NB4 (cell line): ENCODE measurements at places on chromosomes 7 and 10.

DNA sequence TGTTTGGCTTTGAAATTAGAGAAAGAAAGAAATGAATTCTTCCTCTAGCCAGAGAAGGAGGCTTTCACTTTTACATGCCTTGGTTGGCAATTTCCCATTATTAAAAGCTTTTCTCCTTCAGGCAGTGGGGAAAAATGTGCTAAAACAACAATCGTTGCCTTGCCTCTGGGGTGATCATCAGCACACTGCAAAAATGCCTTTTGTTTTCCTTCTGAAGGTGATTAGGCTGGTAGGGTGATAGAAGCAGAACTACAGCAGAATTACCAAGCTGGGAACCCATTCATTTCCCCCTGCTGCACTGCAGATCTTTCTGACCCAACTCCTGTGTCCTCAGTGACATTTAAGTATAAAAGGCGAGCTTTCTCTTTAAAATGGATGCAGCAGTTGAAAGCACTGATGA is 22.2 kb downstream of the ANK3 start:
- DNase-seq: no peak

DNA sequence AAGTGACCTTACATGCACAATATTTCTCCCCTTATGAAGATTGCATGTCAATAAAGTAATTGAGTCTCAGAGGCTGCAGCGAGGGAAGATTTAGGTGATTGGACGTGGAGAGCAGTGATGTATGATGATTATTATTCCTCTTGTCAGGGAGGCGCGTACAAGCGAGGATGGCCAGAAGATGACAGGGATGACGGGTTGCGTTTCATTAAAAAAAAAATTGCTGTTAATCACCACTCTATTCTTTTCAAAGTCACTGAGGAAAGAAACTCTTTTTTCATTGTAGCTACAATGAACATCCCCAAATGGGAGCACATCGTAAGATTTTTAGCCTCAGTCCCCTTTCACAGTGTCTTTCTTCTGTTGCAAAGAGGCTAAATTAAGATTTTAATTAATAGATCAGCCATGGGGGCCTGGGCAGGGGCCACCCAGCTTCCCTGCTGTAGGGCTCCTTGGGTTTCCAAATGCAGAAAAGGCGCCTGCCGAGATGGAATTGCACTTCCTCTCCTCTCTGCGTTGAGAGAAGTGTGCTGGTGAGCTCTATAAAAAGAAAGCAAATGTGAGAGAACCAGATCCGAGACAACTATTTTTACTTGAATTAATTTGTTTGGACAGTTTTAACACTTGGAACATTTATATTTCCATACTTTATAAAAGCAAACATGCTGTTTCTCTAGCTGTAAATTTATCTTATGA is 998.1 kb downstream of the LRMDA start:
- no peak for DNase-seq

GRCh38 chr10:8065651-8066050 is 11.2 kb downstream of the GATA3 start:
- no peak for DNase-seq

- DNase-seq: peak; percentile 87
These were observed 346.9 kb upstream of the PRKCQ start for GRCh38 chr10:6926971-6927370.

DNA sequence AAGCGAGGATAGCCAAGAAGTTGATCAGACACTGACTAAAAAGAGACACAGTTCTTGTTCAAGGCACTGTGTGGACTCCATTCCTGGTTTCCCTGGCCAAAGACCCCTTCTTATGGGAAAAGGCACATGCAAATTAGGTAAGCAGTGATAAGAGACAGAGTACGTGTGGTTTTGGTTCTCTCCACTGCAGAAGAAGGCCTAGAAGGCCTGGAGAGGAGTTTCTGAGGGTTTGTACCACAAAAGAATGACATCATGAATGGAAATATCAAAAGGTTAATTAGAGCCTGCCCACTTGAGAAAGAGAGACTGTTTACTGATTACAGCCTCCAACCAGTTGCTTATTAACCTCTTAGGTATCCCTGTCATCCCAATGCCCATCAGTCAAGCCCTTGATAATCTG is 137.5 kb downstream of the ZNF365 start:
- DNase-seq: no peak

DNA sequence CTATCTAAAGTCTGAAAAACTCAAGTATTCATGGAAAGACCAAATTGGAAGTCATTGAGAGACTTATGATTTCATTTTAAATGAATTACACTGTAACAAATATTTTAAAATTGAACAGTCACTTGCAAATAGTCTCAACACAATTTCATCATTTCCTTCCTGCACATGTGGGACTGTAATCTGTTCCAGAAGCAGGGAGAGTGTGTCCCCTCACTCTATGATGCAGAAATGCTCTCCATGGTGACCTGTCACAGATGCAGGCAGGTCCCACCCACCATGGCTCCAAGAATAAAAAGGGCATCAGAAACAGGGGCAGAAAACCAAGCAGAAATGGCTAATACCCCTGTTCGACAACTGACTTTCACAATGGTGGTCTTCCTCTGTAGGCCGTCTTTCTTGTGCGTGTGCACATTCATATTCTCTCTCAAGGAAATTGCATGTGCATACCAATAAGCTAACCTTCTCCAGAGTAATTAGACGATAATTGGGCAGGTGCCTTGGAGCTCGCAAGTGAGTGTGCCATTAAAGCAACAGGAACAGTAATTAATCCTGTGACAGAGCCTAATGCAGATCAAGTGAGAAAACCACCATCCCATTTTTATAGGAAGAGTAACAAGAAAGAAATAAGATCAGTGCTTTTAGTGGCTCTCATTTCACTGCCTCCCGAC is 170.9 kb downstream of the ZMYND11 start:
- peak; percentile 44 for DNase-seq

- no peak for DNase-seq
These were observed 228.1 kb downstream of the BMPER start for GRCh38 chr7:34133356-34133982.

DNA sequence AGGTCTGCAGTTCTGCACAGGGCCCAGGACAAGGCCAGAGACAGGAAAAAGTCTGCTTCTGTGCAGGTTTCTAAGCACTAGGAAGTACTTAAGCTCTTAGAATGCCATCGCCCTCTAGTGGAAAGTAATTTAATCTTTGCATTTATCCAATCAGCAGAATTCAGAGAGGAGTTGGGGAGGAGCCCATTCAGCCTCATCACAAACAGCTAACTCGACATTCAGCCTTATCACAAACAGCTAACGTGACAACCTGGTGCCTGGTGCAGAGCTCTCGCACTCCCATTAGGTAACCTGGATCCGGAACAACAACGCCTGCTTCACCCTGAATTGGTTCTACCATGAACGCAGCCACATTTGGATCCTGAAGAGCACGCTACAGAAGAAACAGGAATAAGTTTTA is 15.2 kb downstream of the OAT start:
- peak; percentile 90 for DNase-seq

- peak; percentile 83 for DNase-seq
These were observed 240.6 kb upstream of the KIAA1217 start for GRCh38 chr10:23968301-23968700.

- no peak for DNase-seq
These were observed 20.6 kb downstream of the EDRF1 start for GRCh38 chr10:125739994-125740679.

- DNase-seq: peak; percentile 77
These were observed 527 bp downstream of the HOXA1 start for GRCh38 chr7:27095050-27095896.

GRCh38 chr10:78768876-78769275 is 299.9 kb upstream of the ZMIZ1 start:
- DNase-seq: peak; percentile 51

GRCh38 chr7:158160199-158160598 is 427.4 kb downstream of the PTPRN2 start:
- DNase-seq: no peak

DNA sequence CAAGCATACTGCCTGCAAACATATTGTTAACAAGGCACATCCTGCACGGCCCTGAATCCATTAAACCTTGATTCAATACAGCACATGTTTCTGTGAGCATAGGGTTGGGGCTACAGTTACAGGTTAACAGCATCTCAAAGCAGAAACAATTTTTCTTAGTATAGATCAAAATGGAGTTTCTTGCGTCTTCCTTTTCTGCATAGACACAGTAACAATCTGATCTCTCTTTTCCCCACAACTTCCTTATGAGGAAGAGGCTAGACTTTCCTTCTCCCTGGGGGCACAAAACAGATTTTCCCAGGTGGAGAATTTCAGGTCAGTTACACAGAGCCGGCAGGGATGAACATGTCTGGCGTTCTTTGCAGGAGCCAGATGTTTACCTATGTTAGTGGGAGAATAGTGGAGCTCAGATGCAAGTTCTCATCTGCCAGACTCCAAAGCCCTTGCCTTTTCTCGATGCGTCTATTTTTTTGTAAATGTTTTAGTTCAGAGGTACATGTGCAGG is 37.5 kb upstream of the PFKFB3 start:
- no peak for DNase-seq

DNA sequence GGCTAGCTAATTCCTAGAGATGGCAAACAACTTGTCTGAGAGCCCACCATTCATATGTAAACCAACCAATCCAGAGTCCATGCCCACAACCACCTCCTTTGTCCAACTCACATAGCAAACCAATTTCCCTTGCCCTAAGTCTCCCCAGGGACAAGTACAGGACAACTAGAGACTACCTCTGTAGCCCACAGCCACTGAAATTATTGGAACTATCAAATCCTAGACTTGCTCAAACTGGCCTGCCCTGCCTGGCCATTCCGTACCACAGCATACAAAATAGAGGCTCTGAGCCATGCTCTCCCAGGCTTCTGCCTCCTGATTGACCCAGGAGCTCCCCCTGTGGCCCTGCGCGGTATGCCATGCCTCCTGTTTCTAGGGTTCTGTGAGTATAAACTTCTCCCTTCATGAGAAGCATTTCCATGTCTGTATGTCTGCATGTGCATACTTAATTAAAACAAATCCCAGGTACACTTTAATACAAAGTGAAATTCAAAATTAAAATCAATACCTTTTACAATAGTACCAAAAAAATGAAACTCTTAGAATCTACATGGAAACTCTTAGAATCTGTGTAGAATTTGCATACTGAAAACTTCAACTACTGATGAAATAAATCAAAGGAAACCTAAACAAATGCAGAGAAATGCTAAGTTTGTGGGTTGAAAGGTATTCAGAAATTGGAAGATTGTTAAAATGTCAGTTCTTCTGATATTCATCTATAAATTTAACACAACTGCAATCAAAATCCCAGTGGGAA is 4.0 kb upstream of the HECW1 start:
- DNase-seq: peak; percentile 55

- DNase-seq: no peak
These were observed 573.0 kb upstream of the IGFBP3 start for GRCh38 chr7:46494028-46494427.

- no peak for DNase-seq
These were observed 16.7 kb downstream of the GPER1 start for GRCh38 chr7:1104516-1105179.

- DNase-seq: no peak
These were observed 4.1 kb upstream of the VPS26A start for GRCh38 chr10:69119896-69120295.

DNA sequence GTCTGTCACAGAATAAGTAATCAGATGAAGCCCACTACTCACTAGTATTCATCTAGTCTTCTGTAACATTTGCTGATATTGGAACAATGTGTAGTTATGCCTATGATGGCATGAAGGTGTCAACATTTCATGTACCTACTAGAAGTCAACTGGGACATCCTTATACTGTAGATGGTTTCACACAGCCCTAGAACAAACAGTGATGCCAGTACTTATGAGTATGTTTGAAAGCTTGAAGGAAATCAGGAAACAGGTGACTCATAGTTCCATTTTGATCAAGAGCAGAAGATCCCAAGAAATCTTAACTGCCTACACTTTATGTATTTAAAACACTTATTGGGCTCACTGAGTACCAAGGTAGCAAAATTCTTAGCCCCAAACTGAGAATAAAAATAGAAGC is 1519.6 kb downstream of the REEP3 start:
- DNase-seq: no peak

GRCh38 chr7:79923953-79924352 is 210.7 kb upstream of the GNAI1 start:
- no peak for DNase-seq

DNA sequence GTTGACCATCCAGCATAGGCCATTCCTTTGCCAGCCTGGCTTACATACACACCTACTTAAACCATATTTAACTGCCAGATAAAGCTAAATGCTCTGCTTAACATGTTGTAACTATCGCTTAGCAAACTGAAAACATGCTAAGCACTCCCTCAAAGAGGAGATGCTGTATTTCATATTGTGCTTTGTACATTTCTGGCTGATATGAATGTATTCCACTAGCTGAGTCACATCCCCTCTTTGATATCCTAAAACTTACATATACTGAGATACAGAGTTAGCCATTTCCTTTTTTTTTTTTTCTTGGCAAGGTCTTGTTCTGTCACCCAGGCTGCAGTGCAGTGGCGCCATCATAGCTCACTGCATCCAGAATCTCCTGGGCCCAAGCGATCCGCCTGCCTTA is 99.4 kb downstream of the TPST1 start:
- DNase-seq: peak; percentile 26

- DNase-seq: no peak
These were observed 1015.6 kb downstream of the KCNMA1 start for GRCh38 chr10:76621886-76622620.

- peak; percentile 91 for DNase-seq
These were observed 58.3 kb downstream of the IKZF1 start for GRCh38 chr7:50362712-50363282.

- no peak for DNase-seq
These were observed 21.2 kb downstream of the PNLIP start for GRCh38 chr10:116566932-116567331.

DNA sequence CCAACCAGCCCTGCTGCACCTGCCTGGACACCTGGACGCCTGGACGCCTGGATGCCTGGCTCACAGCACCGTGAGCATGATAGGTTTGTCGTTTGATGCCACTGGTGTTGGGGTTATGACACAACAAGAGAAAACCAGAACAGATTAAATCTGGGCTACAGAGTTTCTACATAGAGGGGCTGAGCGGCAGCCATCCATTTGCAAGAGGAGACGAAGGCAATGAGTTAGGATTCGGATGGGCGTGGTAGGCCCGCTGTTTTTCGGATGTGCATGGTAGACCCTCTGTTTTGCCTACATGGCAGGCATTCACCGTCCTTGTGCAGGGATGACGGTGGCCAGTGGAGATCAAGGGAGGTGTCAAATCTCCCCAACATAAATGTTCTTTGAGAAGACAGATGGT is 121.5 kb upstream of the RNF32 start:
- no peak for DNase-seq

- no peak for DNase-seq
These were observed 47.9 kb downstream of the SND1 start for GRCh38 chr7:127699853-127700252.

DNA sequence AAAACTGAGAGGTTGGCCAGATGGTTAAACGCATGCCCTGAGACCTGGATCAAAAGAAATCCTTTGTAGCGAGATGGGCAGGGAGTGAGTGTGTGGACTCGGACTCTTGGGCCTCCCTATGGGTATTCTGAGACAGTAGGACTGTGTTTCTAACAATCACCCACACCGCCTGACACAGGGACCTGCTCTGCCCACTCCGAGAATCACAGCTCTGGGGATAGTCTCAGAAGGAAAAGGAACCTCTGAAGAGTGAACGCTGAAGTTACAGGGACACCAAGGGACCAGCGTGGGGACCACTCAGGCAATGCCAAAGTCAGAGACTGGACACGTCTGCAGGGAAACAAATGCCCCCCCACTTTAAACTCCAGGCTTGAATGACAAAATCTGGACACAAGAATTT is 242.1 kb upstream of the TCERG1L start:
- DNase-seq: no peak

GRCh38 chr7:40675741-40676140 is 540.9 kb downstream of the SUGCT start:
- no peak for DNase-seq

- no peak for DNase-seq
These were observed 141.1 kb upstream of the AGR3 start for GRCh38 chr7:17022920-17023319.

GRCh38 chr10:63366933-63367332 is 98.8 kb downstream of the JMJD1C start:
- no peak for DNase-seq
